Activated CD4-positive, alpha-beta memory T cell treated with anti-CD3 and anti-CD28 coated beads for 36 hours (primary cell): ENCODE measurements at places on chromosomes 7 and 10. TPM values are rescaled to one million over a fixed set of nuclear protein-coding genes. Genes with fewer than 3 reads are reported as not detected.

- no peak overlapping the region for H3K4me3 ChIP-seq
- no peak for DNase-seq
- no peaks in the 10 kb centered on the region for H3K36me3 ChIP-seq
- no peaks in the 10 kb centered on the region for H3K4me1 ChIP-seq
- no peaks in the 10 kb centered on the region for H3K27me3 ChIP-seq
- H3K27ac ChIP-seq, result no peak overlapping the region
These were observed 123.9 kb upstream of the SLC13A1 start for GRCh38 chr7:123323689-123324088.

DNA sequence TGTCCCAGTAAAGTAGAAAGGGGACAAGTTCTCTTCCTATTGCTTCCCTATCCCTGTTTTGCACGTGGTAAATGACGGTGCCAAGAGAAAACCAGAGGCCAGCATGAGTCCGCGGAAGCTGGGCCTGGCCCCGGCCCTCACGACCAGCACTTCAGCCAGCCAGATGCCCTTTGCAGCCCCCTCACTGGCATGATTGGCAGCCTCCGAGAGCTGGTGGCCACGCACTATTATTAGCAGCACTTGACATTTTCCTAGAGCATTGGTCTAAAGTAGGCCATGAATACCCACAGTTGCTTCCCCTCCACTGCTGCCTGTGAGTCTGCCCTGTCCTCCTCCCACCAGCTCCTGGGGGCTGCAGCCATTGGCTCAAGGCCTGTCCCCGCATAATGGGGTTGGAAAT, 369.1 kb downstream of the PLXNA4 start:
- no peaks in the 10 kb centered on the region for H3K4me1 ChIP-seq
- no peak for DNase-seq
- H3K27me3 ChIP-seq, result no peaks in the 10 kb centered on the region
- H3K4me3 ChIP-seq, result no peak overlapping the region
- no peaks in the 10 kb centered on the region for H3K36me3 ChIP-seq

DNA sequence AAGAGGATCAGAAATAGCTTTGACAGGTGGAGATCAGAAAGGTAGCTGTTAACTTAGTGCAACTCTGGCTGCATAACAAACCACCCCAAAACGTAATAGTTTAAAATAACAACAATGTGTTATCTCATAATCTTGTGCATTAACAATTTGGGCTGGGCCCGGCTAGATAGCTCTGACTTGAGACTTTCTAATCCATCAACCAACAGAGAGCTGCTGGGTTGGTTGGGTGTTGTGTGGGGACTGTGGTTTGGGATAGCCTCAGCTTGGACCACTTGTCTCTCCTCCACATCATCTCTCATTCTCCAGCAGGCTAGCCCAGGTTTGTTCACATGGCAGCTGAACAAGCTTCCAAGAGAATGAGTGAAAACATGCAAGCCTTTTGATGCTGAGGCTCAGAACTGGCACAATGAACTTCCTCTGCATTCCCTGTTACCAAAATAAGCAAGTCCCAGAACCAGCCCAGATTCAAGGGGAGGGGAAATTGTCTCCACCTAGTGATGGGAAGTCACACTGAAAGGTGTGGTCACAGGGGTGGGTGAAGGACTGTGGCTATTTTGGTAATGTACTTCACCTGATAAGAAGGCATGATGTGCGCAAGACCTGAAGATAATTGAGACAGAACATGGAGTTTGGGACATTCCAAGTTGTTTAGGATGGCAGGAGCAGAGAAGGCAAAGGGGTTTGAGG, 20.4 kb upstream of the ASAH2 start:
- H3K4me3 ChIP-seq, result no peak overlapping the region
- no peak for DNase-seq
- peaks cover 12% of the 10 kb centered on the region for H3K27me3 ChIP-seq

DNA sequence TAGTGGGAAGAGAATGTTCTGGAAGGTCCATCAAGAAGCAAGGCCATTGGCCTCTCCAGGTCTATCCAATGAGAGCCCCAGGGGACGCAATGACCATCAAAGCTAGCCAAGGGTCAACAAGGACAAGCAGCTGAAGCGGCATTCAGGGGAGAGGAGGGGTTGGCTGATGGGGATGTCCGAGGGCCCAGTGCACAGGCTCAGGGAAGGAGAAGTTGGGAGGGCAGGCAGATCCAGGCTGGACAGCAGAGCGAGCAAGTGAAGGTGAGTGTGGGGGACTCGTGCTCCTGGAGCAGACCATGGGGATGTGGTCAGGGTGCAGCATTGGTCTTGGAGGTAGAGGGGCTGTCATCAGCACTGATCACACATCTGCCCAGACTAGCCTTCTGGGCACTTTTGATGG, 275.4 kb upstream of the TCERG1L start:
- H3K4me1 ChIP-seq, result no peaks in the 10 kb centered on the region
- H3K27ac ChIP-seq, result no peak overlapping the region
- H3K36me3 ChIP-seq, result no peaks in the 10 kb centered on the region
- no peak for DNase-seq
- no peak overlapping the region for H3K4me3 ChIP-seq
- H3K27me3 ChIP-seq, result peaks cover 4% of the 10 kb centered on the region

DNA sequence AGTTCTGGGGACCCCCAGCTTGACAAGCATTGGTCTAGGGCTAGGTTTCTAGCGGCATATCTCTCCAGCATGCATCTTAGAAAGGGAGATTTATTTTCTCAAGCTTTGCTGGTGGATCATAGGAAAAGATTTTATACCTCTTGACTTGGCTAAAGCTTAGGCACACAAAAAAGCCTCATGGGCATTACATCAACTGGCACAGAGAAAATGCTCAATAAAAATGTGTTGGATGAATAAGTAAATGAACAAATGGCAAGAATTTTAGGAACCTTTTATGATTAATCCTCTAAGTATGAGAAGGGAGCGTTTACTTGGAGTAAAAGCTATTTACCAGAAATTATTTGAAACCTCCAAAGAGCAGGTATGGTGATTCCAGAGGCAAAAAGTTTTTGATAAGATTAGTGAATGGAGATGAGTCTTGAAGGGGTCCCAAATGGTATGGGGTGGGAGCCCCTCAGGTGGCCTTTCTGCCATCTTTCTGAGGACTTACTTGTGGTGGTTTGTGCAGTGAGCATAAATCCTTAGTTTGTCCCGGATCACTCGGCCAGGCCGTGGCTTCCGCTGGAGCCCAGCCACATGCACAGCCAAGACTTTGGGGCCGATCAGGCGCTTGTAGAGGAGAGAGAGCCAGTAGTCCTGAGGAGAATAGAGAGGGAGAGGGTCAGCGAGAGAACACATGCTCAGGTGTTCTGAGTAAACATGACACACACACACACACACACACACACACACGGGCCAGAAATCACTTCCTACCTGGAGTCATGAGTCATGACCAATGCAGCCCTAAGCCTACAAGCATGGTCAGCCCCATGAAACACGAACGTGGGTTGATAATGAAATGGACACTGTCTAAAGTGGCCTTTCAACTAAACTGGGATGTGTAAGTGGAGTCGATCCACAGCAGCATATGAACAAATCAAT, 43.1 kb upstream of the HPS1 start:
- H3K27me3 ChIP-seq, result peaks cover 15% of the 10 kb centered on the region
- no peak overlapping the region for H3K4me3 ChIP-seq
- DNase-seq, result no peak
- no peaks in the 10 kb centered on the region for H3K4me1 ChIP-seq
- H3K27ac ChIP-seq, result no peak overlapping the region

GRCh38 chr7:2553831-2554581, 1.3 kb downstream of the BRAT1 start:
- H3K36me3 ChIP-seq, result peaks cover 22% of the 10 kb centered on the region
- H3K27me3 ChIP-seq, result no peaks in the 10 kb centered on the region
- peak overlapping the region; percentile 72 for H3K27ac ChIP-seq
- H3K4me1 ChIP-seq, result peaks cover 40% of the 10 kb centered on the region
- H3K4me3 ChIP-seq, result peak overlapping the region; percentile 89
- no peak for DNase-seq

DNA sequence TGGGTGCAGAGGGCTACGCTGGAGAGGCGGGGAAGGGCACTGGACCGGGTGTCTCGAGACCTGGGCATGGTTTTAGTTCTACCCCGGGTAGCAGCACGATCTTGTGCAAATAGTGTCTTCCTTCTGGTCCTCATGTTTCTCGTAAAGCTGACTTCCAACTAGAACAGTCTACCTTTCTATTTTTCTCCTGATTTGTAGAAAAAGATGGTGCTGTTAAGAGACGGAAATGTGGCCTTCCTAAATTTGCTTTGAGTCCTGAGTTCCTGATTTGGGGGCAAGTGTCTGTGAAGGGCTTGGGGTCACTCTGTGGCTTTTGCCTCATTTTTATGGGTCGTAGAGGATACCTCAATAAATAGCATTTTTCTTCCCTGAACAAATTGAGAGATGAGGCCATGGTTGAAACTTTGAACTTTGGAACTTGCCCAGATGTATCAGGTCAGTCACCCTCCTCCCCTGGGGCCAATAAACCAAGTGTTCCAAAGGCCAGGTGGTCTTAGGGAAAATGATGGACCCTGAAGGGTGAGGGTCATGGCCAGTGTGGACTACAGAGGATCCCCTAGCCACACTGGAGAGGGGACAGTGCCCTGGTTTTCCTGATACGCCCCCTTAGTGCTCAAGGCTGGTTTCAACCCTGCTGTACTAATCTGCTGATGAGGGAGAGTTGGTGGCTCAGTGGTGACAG, 45.2 kb downstream of the GRK5 start:
- no peaks in the 10 kb centered on the region for H3K27me3 ChIP-seq
- no peak overlapping the region for H3K4me3 ChIP-seq
- DNase-seq, result no peak
- no peak overlapping the region for H3K27ac ChIP-seq
- no peaks in the 10 kb centered on the region for H3K36me3 ChIP-seq
- H3K4me1 ChIP-seq, result peaks cover 44% of the 10 kb centered on the region

GRCh38 chr10:62199584-62199983, 69.1 kb downstream of the RTKN2 start:
- H3K4me3 ChIP-seq, result no peak overlapping the region
- H3K27ac ChIP-seq, result peak overlapping the region; percentile 35
- no peak for DNase-seq
- peaks cover 27% of the 10 kb centered on the region for H3K4me1 ChIP-seq

DNA sequence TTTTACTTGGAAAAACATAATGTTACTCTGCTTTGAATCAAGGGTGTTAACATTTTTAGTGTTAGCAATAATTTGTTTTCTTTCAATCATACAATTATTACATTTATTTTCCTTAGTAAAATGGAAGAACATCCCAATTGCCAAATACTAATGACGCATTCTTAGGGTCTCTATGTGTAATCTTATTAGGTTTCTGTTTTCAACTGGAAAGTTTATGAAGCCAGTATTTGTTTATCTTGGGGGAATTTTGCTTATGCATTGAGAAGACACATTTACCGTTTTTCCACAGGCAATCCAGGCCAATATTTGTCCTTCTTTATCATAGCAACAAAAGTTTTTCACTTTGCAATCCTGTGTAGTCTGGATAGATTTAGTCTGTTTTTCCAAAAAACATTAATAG, 134.5 kb downstream of the CPED1 start:
- no peak overlapping the region for H3K4me3 ChIP-seq
- no peaks in the 10 kb centered on the region for H3K36me3 ChIP-seq
- DNase-seq, result no peak
- H3K27ac ChIP-seq, result no peak overlapping the region
- peaks cover 2% of the 10 kb centered on the region for H3K27me3 ChIP-seq
- no peaks in the 10 kb centered on the region for H3K4me1 ChIP-seq

DNA sequence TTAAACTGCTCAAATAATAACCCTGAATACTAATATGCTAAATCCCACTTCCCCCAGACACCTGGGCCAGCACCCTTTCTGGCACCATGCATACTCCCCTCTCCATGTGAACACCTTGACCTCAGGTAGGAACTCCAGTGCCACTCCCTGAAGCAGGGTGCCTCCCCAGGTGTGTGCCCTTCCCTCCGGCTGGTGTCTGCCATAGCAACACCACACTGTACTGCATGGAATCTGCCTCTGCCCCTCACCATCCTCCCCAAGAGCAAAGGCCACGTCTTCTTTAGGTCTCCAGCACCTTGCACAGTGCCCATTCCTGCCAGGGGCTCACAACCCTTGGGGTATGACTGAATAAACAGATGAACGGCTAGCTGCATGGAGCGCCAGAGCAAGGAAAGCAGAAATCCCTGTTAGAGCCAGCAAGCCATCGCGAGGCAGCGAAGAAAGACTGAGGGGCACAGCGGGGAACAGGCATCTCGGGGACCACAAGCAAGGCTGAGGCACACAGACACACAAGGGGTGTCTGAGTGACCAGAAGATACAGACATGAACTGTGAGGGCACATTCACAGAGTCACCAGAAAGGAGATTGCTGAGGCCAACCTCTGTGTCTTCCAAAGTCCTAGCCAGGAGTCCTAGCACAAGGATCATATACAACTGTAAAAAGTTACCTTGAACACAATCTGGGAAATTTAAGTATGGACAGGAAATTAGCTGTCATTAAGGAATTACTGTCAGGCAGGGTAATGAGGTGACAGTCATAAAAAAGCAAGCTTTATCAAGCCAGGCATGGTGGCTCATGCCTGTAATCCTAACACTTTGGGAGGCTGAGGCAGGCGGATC, 25.7 kb downstream of the COBL start:
- H3K36me3 ChIP-seq, result no peaks in the 10 kb centered on the region
- peaks cover 3% of the 10 kb centered on the region for H3K27me3 ChIP-seq
- H3K4me3 ChIP-seq, result no peak overlapping the region
- no peak for DNase-seq

DNA sequence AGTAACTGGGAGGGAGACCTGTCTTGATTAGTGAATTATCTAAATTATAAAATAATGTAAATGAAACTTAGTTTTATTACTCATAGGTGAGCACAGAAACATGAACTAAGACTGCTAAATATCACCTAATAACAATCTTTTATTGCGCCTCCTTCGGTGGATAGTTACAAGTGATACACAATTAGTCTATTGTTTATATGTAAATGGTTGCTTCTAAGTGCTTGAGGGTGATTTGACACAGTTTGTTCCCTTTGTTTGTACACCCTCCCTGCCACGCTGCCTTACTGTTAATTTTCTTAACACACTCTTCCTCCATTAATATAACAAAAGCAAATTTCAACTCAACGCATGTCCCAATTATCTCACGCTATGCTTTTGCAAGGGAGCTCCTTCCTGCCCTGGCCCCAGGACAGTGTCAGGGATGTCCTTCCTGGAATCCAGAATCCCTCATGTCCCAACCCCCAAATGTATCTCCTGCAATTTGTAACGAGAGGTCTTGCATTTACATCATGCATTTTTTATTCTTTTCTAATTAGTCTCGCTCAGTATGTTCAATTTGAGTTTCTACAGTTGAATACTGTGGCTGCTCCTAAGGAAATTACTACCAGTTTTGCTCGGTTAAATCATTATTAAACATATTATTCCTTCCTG, 4.2 kb downstream of the NPSR1 start:
- peaks cover 14% of the 10 kb centered on the region for H3K27me3 ChIP-seq
- H3K36me3 ChIP-seq, result no peaks in the 10 kb centered on the region
- no peak for DNase-seq
- H3K27ac ChIP-seq, result no peak overlapping the region
- H3K4me3 ChIP-seq, result no peak overlapping the region

GRCh38 chr10:34526186-34526585, 288.9 kb downstream of the PARD3 start:
- peaks cover 9% of the 10 kb centered on the region for H3K4me1 ChIP-seq
- H3K27me3 ChIP-seq, result peaks cover 11% of the 10 kb centered on the region
- H3K4me3 ChIP-seq, result no peak overlapping the region
- H3K27ac ChIP-seq, result no peak overlapping the region

Gene CRYGN
- total RNA-seq, result 0.21 TPM

Gene MALRD1
- not detected for total RNA-seq

Gene YAE1
- 7.3 TPM for total RNA-seq

Gene C10orf95
- 0.48 TPM for total RNA-seq

Gene CYP2E1
- 0.46 TPM for total RNA-seq

Gene CCDC136
- total RNA-seq, result 8.9 TPM

Gene SLC16A9
- 0.44 TPM for total RNA-seq
